ENCODE measurements at places on chromosomes 1 and 21.

DNA sequence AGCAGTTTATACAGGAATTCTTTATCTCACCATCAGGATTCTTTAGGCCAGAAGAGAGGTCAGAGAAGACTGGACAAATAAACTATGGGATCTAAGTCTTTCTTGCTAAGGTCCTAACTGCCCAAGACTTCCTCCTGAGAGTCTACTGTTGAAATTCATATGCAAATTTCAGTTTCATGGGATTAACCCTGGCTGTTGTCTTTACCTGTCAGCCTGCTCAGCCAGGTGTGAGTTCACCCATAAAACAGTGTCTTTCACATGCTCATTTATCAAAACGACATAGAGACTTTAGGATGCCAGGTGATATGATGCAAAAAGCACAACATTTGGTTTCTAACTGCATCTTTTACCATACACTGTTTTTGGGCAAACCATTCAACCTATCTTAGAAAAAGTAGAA, 211.0 kb downstream of the PDE4B start:
- no peak for DNase-seq

- DNase-seq = no peak
Measured at GRCh38 chr1:220791285-220791684, 4.6 kb downstream of the MTARC1 start.

DNA sequence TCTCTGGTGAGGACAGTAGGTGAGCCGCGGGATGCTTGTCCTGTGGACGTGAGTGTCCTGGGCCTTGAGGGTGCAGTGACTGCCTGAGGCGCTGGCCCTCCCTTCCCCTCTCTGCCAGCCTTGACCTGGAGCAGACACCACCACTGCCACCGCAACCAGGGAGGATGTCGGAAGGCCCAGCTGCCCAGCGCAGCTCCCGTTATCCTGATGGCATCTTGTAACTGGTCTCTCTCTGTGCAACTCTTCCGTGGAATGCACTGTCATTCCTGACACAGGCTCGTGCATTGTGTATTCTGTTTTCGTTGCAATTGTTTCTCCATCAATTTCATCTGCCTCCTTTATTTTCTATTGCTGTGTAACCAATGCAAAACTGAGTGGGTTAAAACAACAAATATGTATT, 118.2 kb downstream of the PCBP3 start:
- no peak for DNase-seq

DNA sequence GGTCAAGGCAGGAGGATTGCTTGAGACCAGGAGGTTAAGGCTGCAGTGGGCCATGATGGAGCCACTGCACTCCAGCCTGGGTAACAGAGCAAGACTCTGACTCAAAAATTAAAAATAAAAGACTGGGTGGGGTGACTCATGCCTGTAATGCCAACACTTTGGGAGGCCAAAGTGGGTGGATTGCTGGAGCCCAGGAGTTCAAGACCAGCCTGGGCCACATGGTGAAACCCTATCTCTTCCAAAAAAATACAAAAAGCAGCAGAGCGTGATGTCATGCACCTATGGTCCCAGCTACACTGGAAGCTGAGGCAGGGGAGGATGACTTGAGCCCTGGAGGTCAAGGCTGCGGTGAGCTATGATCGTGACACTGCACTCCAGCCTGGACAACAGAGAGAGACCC, 44.4 kb upstream of the COX20 start:
- no peak for DNase-seq

DNA sequence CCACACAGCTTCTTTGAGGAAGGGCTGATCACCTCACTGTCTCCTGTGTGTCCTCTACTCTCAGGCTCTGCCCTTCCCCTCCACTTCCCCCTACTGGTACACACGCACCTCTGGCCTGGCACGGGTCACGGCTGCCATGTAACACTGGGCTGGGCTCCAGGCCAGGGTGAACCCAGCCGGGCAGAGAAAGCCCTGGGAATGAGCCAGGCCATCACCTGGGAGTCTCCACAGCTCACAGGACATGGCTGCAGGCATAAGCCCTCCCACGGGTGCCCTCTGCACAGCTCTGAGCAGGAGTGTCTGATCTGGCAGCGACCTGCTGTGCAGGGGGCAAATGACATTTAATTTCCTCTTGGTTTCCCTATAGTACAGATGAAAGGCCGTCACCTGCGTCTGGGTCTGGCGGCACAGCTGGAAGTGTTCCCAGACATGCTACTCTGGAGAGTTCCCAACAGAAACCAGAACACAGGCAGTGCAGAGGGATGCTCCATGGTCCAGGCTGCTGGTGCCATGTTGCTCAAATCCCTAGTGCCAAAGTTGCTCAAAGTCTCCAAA, 61.2 kb downstream of the ERI3 start:
- no peak for DNase-seq

GRCh38 chr21:39153842-39154241, 29.4 kb downstream of the PSMG1 start:
- no peak for DNase-seq

- DNase-seq = no peak
Measured at GRCh38 chr1:245126530-245126929, 28.3 kb upstream of the KIF26B start.

DNA sequence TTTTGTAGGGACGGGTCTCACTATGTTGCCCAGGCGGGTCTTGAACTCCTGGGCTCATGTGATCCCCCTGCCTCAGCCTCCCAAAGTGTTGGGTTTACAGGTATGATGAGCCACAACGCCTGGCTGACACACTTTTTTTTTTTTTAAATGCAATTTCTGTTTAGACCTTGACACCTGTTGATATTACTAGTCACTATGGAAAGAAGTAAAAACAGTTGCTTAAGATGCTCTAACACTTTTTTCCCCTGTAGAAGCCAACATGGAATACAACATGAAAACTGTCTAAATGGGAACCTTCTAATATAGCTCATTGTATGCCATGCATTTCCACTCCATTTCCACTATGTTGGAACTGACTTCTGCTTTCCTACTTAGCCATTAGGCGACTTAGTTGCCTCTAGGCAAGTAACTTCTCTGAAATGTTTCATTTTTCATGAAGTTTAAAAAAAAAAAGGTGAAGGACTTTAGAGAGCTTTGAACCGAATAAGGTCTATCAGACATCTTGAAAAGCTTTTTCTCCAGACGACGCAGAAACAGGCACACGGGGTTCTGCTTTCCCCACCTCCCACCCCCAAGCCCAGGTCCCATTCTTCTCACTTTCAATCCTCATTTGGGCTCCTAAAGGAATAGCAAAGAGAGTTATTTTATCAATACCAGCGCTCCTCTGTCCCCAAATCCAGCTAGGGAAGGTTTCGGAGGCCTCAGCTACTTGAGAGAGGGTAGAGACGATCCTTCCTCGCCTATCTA, 648 bp upstream of the DR1 start:
- DNase-seq = peak; percentile 33

DNA sequence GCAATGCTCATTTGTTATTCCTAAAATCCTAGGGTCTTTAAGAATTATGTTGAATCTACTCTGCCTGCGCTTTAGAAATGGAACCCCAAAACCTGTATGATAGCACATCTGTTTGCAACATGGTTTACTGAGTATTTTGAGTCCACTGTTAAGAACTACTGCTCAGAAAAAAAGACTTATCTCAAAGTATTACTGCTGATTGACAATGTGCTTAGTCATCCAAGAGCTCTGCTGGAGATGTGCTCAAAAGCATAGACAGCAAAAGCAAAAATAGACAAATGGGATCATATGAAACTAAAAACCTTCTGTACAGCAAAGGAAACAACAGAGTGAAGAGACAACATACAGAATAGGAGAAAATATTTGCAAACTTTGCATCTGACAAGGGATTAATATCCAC, 107.0 kb downstream of the CTH start:
- no peak for DNase-seq

- DNase-seq = no peak
Measured at GRCh38 chr1:27869719-27870085, 2.6 kb upstream of the THEMIS2 start.

- DNase-seq = no peak
Measured at GRCh38 chr1:50531601-50532000, 108.4 kb upstream of the DMRTA2 start.

DNA sequence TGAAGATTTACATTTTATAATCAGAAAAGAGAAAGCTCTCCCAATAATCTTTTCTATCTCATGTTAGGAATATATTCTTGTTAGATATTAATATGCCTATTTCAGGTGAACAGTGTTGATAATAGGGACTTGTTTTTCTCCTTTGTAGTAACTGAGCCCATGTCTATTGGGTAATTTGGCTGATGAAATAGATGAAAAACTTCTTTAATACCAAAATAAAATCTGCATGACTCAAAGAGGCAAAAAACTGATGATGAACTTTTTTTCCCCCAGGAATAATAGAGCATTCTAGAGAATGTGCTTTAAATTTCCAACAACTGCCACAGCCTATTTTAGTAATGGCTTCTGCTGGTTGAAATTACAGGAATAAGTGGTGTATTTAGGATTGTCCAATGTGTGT, 178.9 kb upstream of the GREM2 start:
- no peak for DNase-seq

- DNase-seq = no peak
Measured at GRCh38 chr1:236636017-236636416, 31.7 kb upstream of the HEATR1 start.

DNA sequence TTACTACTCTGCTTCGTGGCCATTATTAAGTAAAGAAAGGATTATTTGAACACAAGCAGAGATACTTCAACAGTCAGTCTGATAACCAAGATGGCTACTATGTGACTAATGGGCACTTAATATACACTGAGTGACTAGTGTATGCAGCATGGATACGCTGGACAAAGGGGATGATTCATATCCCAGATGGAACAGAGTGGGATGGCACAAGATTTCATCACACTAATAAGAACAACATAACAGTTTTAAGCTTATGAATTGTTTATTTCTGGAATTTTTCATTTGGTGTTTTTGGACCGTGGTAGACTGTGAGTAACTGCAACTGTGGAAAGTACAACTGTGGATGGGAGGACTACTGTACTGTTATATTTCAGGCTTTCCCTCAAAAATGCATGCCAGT, 9.4 kb downstream of the ZCCHC17 start:
- DNase-seq = no peak

GRCh38 chr21:35113064-35113463, 64.0 kb upstream of the RUNX1 start:
- DNase-seq = no peak

DNA sequence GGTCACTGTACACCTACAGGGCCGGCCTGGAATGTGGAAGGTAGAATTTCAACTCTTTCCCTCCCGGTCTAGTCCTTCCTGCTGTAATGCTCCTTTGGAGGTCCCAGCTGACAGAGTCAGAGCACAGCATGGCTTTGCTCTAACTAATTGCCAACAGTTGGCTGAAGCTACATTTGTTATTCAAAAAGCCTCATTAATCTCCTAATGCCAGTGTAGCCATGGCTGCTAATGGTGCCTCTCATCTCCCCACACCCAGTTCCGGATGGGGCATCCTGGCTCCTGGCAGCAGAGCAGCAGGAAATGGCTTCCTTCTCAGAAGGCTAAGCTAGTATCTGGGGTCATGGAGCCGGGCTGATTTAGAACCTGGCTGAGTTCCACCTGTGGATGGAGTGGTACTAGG, 18.7 kb upstream of the CAMK1G start:
- DNase-seq = no peak

DNA sequence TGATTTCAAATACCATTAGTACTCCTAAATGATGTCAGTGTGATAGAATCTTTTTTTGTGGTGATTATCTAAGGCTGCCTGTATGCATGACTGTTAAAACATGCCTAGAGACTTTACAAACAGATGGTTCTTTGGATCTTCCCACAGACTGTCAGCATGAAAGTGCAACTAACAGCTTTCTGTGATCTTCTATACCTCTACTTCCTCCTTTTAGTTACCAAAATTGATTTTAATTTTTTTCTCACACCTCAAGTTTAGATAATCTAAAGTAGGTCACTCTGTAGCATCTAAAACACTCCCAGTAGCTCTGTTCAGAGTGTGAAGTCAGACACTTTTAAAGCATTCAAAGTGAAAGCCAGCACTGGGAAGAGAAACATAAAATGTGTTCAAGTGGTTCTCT, 534.5 kb downstream of the PTPRC start:
- peak; percentile 87 for DNase-seq

- no peak for DNase-seq
Measured at GRCh38 chr1:186948535-186948934, 119.8 kb downstream of the PLA2G4A start.

GRCh38 chr1:30008998-30009657, 714.3 kb downstream of the MATN1 start:
- DNase-seq = no peak

- peak; percentile 52 for DNase-seq
Measured at GRCh38 chr1:30872948-30873263, 35.7 kb downstream of the SDC3 start.

DNA sequence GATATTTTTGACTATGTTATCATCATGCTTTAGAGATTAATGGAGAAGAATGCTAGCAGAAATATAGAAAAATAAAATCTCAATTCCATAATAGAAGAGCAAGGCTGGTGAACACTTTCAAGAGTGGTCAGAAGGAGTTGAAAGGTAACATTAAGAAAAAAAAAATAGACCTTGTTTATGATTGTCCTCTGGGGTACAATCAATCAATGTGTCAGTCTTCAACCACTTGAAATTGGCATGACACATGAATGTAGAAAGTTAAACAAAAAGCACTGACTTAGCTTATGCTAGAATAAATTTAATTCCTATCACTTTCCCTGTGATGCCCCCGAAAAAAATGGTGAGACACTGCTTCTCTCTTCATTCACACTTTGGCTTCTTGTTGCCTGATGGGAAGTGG, 750.3 kb upstream of the ADGRL2 start:
- DNase-seq = no peak

DNA sequence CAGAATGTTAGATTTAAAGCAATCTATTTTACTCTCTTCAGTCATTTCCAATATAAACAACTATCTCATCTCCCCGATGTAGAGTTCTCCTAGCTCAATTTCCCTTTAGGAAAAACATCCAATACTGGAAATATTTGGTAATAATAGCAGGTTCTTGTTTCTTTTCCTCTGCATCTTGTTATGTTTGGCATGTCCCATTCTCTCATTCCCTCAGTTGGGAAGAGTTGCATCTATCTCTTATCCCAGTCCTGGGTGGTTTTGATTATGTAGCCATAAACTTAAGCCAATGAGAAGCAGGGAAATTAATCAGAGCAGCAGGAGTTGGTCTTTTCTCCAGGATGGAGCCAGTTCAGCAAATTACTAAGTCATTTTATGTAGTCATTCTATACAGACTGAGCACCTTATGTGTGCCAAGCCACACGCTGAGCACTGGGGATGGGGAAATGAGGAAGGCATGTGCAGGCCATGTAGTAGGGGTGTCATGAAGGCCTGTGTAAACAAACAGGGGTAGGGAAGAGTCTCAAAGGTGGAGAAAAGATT, 418.2 kb upstream of the NFIA start:
- no peak for DNase-seq
